ENCODE measurements at places on chromosomes 2 and 18.

- no peak for DNase-seq
These were observed 4.2 kb upstream of the UPP2 start for GRCh38 chr2:158097481-158097880.

DNA sequence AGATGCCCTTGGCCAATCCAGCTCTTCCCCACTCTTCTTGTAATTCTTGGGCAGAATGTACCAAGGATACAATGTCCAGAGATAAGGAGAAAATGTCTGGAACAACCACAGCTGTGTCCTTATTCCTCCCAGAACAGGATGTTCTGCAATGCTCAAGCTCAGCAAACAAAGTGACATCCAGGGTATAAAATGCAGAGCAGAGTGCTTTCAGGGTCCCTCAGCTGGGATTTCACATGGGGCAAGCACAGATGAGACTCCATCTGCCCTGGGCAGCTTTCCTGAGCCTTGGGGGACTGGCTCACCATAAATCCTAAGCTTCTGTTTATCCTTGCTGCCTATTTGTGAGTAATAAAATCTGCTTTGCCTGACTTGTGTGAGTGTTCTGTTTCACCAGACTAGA is 127.4 kb downstream of the VAPA start:
- no peak for DNase-seq

DNA sequence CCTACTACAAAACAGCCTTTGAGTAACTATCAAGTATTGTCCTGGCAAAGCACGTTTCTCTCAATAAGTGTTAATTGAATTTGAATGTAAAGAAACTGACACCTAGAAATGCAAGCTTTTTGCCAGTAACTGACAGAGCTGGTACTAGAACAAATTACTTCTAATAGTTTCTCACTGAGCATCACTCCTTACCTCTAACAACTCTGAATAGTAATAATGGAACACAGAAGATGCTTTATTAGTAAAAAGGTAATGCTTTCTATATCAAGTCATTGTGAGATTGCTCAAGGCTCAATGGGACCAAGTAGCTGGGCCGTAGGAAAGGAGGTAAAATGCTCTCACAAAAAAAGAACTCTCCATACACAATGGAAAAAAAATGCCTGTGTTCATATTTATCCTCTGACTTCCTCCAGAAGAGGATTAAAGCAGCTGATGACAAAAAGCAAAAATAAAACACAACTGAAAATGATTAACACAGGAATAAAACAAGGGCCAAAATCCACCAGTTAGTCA is 11.8 kb downstream of the RASGRP3 start:
- DNase-seq = no peak

GRCh38 chr2:129877795-129878775 is 101.4 kb upstream of the RAB6C start:
- DNase-seq = no peak

GRCh38 chr2:64679673-64680425 is 26.1 kb upstream of the SERTAD2 start:
- DNase-seq = no peak

GRCh38 chr18:40930211-40930882 is 1024.7 kb upstream of the PIK3C3 start:
- DNase-seq = no peak

GRCh38 chr18:3593381-3593903 is 143.5 kb downstream of the TGIF1 start:
- no peak for DNase-seq

DNA sequence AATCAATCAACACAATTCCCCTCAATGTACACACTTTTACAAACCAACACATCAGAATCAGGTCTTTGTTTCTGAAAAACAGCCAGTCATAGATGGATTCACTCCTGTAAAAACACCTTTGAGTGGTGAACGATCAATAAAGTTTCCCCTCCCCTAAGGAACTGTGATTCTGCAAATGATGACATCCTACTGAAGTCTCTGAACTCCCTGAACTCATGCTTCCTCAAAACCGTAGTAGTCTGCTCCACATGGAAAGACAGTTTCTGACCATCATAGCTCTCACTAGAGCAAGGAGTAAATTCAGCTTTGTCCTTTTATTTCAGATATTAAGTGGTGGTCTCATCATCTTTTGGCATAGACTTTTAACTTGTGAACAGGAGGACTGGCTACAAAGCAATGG is 43.5 kb upstream of the ACTR3 start:
- no peak for DNase-seq

- DNase-seq = no peak
These were observed 59.8 kb upstream of the LYPD6B start for GRCh38 chr2:148978706-148979105.

DNA sequence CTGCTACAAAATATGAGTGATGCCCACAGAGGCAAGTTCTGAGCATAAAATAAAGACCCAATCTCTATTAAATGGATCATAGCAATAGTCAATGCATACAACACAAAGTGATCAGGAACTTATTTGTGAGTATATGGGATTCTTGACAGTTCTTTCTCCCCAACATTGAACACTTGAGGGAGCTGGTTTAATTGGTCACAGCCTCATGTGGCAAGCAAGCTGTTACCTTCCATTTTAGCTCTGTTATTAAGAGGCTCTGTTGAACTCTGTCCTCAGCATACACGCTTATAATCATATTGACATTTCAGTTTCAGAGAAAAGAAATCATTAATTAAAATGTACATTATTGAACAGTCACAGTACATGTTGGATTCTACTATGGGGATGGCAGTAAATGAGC is 37.6 kb upstream of the PAX3 start:
- no peak for DNase-seq

DNA sequence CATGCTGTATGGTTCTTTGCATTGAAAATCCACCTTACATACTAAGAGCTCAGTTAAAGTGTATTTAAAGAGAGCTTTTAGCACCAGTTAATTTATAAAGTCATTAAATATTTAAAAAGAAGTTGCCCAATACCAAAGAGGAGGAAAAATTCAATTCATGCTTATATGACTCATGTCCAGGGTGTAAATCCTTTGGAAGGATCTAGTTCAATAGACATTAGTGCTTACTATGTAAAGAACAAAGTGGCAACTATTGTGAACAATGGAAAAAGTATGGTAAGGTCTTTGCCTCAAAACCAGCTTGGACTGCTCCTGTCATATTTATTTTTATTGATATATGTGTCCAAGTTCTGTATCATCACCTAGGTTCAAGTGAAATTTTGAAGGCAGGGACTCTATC is 90.5 kb downstream of the SCN9A start:
- no peak for DNase-seq

DNA sequence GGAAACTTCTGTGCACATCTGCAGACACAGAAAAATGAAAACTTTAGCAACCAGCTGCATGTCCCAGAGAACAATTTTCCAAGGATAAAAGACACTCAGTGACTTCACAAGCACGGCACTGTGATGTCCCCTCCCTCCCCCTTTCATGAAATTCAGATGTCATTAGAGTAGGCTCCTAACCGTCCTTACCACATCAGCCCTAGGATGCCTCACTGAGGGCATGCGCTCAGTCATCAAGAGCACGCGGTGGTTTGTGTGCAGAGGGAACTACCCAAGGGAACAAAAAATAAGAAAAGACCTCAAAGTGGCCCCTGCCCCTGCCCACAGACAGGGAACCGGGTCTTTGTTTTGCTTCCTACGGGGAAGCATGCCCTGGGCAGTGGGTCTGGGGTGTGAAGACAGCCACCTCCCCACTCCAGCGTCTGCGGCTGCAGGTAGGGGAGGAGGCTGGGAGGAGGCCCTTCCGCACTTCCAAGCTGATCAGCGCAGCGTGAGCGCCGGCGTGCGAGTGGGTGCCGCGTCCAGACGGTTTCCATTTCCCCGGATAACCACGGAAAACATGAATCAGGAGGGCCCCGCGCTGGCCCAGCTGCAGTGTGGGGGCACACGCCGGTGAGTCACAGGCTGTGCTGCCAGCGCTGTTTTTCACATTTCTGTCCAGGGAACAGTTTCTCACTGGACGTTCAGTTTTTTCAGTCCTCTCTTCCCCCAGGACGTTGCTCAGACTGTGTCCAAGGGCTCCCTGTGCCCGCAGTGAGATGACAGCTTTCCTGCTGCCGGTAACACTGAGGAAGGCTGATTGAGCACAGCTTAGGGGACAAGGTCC is 70.6 kb downstream of the COPS8 start:
- no peak for DNase-seq

DNA sequence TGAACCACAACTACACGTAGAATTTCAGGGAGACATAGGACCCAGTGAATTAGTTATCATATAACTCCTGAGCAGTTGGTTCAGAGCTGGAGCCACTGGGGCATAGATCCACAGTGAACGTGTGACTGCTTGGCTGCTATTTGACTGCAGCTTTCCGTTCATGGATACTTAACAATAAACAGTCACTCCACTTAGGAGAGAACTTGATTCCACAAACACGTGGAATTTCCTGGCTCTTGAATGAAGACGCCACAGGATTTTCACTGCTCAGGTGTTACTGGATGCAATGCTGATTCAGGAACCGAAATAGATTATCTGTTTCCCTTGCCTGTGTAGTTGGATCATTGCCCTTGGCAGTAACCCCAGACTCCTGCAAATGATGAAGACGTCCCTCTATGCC is 679.1 kb upstream of the ZEB2 start:
- no peak for DNase-seq

GRCh38 chr2:118403658-118404451 is 315.6 kb downstream of the INSIG2 start:
- DNase-seq = no peak

DNA sequence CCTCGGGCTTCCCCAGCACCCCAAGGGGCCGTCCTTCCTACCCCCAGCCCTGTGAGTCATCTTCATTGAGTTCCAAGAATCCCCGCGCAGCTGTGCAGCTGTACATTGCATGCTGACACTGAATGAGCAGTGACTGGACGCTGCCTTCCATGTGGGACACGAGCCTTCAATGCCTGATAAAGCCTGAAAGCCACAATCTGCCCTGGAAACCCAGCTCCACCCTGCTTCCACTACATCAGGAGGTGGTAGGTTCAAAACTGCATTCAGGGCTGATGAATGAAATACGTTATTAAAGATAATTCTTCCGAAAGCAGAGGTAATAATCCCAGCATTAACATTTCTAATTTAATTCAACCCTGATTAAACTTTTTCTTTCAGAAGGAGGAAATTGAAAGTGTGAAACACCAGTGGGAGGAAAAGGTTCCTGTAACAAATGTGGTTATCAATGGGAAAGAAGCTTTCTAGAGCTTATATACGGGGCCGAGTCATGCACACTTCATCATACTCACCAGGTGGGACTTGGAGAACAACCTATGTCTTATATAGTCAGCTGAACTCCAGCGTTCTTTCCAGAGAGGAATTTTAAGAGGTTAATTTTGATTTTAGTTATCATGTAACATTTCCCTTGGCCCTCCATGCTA is 360.1 kb downstream of the LPIN1 start:
- no peak for DNase-seq

DNA sequence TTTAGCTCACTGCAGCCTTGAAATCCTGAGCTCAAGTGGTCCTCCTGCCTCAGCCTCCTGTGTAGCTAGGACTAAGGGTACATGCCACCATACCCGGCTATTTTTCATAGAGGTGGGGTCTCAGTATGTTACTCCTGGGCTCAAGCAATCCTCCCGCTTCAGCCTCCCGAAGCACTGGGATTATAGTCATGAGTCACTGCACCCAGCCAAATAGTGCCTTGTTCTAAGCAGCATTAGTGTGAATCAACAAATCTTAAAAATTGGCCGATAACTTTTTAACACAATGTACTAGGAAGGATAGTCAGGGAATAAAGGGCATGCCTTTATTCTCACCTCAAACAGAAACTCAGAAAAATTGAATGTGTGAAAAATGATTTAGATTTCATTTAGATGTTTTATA is 51.6 kb downstream of the XRCC5 start:
- no peak for DNase-seq

DNA sequence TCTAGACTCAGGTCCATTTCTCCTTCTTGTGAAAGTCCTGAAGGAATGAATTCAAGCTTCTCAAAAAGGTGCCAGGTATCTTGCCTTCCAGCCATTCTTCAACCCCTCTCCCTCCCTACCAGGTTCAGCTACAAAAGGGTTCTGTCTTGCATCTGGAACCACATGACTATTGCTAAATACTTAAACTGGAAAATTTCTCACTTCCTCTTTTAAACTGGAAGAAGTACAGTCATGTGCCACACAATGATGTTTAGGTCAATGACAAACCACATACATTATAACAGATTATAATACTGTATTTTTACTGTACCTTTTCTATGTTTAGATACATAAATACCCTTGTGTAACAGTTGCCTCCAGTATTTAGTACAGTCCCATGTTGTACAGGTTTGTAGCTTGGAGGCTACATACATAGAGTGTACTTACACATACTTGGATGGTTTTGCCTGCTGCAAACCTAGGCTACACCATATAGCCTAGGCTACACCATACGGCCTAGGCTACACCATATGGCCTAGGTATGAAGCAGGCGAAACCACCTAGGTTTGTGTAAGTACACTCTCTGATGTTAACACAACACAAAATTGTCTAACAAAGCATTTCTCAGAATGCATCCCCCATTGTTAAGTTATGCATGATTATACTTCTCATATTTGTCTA is 142.0 kb upstream of the DNMT3A start:
- DNase-seq = no peak

DNA sequence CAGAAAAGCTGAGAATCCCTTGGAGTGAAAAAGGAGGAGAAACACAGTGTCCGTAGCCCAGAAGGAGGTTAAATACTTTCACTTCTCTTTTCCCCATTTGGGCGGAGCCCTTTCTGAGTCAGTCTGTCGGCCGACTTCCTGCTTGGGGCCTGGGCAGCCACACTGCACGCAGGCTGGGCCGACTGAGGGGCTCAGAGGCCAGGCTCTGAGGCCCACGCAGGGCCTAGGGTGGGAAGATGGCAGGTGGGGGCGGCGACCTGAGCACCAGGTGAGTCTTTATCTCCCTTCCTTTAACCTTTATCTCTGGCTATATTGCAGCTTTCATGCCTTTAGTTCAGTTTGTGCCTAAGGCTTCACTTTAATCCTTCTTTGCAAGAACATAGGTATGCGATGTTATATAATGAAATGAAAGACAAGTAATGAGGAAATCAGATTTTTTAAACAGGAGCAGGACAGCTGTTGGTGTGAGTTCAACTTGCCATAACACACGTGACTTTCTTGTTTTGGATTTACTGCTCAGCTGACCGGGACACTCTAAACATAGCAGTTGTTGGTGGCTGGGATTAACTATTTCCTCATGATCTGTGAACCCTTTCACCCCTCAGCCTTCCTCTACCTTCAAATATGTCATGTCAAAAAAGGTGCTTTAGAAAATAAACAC is at the start of gene SP100:
TSS of gene SP100 (plus strand) at position 141 of the 661 bp plus-strand sequence. CDS start at position 237, 96 bp downstream.
- DNase-seq = peak; percentile 77

Measured in activated naive CD4-positive, alpha-beta T cell (primary cell).